ENCODE measurements at places on chromosomes 4 and X.

GRCh38 chr4:68445111-68445510 is 2.2 kb upstream of the TMPRSS11E start:
- DNase-seq, result no peak

DNA sequence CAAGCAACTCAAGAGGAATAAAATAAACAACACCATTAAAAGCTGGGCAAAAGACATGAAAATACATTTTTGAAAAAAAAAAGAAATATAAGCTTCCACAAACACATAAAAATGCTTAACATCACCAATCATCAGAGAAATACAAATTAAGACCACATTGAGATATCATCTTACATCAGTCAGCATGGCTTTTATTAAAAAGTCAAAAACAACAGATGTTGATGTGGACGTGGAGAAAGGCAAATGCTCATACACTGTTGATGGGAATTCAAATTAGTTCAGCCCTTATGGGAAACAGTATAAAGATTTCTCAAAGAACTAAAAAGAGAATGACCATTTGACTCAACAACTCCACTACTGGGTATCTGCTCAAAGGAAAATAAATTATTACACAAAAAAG is 59.6 kb downstream of the STK32B start:
- no peak for DNase-seq

DNA sequence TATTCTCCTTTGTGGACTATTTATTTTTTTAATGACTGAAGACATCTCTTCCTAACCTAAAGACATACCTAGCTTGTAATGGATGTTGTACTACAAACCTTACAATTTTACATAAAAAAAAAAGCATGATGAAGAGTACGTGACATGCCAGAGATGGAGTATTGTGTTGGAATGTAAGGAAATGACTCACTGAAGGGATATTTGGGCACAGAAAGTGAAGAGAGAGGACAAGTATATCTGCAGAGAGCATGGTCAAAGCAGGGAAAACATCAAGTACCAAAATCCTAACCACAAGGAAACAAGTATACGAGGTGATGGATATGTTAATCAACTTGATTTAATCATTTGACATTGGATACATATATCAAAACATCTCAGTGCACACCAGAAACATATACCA is 1051.4 kb upstream of the PRKX start:
- no peak for DNase-seq

- no peak for DNase-seq
Observed at GRCh38 chr4:10639664-10640063, 44.9 kb downstream of the CLNK start.

GRCh38 chr4:112127048-112127637 is 18.1 kb upstream of the FAM241A start:
- DNase-seq, result no peak

DNA sequence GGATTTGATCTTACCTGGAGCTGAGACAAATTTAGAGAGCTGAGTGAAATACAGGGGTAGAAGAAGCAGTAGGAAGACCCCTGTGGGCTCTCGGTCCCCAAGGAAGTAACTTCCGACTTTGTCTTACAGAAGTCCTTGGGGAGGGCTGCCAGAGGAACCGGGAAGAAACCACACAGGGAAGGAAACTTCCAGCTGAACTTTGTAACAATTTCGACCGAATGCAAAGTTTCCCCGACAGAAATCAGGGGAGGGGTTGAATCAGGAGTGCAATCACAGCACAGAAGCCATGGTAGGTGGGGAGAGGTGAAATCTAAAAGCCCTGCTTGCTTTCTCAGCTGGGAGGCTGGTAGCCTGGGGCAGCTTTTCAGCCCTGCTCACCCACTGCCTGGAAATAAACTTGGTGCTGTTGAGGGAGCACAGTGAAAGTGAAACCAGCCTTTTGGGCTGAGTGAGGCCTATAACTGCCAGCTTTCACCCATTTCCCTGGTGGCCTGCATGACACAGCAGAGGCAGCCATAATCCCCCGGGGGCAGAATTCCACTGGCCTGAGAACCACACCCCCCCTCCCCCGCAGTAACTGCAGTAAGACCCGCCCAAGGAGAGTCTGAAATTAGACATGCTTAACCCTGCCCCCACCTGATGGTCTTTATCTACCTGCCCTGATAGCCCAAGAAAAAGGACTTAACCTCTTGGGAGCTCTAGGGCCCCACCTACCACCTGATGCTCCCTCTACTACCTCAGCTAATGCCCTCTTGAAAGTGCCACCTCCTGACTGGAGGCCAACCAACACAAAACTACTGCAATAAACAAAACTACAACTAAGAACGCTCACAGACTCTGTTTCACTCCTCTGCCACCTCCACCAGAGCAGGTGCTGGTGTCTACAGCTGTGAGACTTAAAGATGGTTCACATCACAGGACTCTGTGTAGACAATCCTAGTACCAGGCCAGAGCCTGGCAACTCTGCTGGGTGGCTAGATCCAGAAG is 248.2 kb downstream of the PARM1 start:
- peak; percentile 72 for DNase-seq

GRCh38 chrX:99305573-99305972 is 1104.5 kb downstream of the PCDH19 start:
- no peak for DNase-seq

GRCh38 chr4:37902738-37903693 is 12.1 kb downstream of the TBC1D1 start:
- no peak for DNase-seq

DNA sequence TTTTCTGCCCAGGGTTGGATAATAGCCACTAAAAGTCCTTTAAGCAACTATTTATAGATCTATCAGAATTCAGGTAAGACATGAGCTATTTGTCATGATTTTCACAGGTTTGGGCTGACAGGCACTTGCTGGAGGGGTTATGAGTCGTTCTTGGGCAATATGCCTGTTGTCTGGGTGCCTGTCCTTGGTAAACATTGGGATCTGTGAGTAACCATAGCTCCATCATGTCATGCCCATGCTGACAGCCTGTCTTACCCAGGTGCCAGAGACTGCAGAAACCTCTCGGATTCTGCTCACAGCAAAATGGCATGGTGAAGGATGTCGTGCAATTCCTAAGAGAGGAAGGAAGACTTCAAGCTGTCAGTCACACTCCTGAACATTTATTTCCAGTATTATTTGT is 116.0 kb upstream of the PUDP start:
- no peak for DNase-seq

- no peak for DNase-seq
Observed at GRCh38 chr4:64713256-64713840, 304.1 kb upstream of the TECRL start.

DNA sequence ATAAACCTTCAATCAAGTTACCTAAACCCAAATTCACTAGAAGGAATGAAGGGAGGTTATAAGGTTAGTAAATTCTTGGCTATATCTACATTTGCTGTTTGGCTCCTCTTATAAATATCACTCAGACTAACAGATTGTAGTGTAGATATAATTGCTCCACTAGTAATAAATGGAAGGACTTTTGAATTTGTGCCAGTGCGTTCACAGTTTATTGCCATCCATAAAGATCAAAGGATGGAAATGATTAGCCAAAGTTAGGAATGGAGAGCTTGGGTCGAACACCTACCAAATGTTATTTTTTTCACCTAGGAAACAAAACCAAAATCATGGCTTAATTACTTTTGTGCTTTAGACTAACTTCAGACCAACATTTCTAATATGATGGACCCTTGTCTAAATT is 9.2 kb downstream of the DTHD1 start:
- DNase-seq, result no peak

DNA sequence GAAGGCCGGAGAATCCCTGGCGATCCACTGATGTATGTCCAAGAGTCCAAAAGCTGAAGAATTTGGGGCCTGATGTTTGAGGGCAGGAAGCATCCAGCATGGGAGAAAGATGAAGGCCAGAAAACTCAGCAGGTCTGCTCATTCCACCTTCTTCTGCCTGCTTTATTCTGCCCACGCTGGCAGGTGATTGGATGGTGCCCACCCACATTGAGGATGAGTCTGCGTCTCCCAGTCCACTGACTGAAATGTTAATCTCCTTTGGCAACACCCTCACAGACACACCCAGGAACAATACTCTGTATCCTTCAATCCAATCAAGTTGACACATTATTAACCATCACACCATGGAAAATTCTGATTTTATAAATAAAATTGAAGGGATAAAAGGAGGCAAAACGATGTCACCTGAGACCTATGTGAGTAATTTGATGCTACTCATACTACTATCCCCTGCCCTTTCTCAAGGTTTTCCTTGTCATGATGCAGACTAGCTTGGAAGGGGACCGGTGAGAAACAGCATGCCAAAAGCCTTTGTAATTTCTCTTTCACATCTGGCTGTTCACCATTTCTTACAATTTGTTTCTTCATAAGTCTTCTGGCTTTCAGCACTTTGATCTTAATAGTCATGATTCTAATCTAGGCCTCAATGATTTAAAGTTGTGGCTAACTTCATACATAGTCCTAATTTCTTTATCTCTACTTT is 9.7 kb upstream of the PYURF start:
- no peak for DNase-seq

DNA sequence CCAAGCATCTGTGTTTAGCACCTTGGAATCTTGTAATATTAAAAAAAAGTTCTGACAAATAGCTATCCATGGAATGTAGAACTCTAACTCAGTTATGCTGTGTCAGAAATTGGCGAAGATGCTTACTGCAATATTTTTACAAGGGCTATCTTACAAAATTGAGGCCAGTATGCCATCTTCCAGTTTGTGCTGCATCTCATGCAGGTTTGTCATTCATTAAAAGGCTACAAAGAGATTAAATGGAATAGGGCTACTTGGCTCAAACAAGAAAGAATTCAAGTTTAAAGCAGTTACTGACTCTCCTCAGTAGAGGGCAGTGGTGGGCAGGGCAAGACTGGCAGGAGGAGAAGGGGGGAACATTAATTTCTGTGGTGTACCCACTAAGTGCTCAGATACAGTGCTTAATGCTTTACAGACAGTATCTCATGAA is 66.5 kb downstream of the SHROOM4 start:
- peak; percentile 41 for DNase-seq

- no peak for DNase-seq
Observed at GRCh38 chrX:23373129-23373804, 38.6 kb downstream of the PTCHD1 start.

DNA sequence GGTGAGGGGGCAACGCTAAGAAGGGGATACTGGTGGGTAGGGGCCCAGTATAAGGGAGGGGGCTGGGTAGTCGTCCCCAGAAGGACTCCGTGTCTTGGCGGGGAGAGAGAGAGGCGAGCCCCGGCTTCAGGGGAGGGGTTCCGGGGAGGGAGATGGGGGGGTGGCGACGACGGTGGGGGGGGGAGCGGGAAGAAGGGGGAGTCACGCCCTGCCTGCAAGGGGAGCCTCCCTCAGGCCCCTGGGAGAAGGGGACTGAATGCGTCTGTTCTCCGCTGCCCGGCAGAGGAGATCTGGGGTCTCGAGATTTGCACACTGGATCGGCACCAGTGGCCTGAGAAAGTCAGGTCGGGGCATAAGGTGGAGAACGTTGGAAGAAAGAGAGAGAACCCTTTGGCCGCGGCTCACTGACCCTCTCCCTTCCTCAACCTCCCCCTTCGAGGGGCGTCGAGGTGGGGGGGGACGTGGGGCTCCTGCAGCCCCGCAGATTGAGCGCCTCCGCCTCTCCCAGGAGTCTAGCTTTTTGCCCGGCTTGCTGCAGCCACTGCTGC is 609 bp upstream of the BCORL1 start:
- peak; percentile 31 for DNase-seq

DNA sequence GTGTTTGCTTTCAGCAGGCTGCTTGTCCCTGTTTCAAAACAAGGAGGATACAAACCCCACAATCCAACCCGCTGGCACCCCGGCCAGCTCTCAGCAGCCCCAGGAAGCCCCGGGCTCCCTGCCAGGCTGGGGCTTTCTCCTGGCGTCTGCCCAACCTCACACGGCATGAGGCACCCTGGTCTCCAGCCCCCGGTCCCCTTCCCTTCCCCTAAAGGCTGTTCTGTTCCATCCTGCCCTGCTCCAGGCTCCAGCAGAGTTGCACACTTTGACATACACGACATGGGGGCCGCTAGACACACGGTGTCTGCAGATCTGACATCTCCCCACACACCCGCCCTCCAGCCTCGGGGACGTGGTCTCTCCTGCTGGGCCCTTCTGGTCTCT is 107.7 kb upstream of the ADRA2C start:
- DNase-seq, result no peak

GRCh38 chrX:56975611-56976010 is 19.7 kb downstream of the SPIN3 start:
- DNase-seq, result no peak

GRCh38 chrX:39247536-39247935 is 446.3 kb downstream of the MID1IP1 start:
- peak; percentile 47 for DNase-seq

DNA sequence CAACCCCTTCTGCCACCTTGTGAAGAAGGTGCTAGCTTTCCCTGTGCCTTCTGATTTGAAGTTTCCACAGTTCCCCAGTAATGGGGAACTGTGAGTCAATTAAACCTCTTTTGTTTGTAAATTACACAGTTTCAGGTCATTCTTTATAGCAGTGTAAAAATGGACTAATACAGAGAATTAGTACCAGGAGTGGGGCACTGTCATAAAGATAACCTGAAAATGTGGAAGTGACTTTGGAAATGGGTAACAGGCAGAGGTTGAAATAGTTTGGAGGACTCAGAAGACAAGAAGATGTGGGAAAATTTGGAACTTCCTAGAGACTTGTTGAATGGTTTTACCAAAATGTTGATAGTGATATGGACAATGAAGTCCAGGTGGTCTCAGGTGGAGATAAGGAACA is 131.0 kb upstream of the HAND2 start:
- no peak for DNase-seq

DNA sequence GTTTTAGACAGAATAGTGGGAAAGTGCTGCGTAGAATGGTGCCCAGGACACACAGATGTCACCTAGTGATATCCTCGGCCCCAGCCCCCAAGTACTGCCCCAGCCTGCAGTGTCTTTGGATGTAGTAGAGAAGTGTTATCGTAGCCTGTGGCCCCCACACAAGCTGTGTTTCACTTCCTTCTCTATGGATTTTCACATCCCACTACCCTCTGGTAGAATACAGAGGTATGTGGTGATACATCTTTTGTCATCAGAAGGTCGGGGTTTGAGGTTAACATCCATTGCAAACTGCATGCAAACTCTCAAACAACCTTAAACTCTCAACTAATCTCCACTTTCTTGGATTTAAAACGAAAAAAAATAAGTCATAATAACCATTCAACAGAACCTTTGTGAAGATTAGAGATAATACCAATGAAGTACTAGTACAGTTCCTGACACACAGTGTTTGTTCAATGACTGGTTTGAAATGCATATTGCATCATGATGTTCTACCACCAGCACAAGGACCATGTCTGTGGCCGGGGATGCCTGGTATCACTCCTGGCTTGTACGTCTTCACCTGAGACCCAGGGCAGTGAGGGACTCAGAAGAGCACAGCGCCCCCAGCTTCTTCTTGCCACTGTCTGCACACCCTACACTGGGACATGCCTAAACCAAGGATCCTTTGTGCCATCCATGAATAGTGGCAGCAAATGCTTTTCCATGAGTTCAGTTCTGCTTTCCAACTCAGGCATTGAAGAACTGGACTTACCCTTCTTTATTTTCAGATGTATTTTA is 267.3 kb downstream of the DCTD start:
- no peak for DNase-seq

DNA sequence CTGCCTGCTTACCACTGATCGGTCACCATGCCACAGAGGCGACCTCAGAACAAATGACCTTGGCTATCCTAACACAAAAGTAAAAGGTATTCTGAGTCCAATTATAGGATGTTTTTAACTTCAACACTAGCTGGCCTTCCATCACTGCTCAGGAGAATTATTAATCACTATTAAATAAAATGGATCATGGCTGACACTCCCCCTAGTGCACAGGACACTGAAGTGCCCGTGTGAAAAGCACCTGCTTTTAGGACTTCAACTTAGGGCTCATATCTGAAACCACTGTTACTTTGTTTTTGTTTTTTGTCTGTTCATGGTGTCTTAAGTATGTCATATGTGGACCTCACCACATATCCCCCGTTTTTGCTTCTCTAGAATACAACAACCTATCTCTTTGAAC is 33.9 kb downstream of the STX18 start:
- no peak for DNase-seq
